Nephron progenitor cell (in vitro differentiated cells): ENCODE measurements at places on chromosomes 2 and 18.

GRCh38 chr2:194730266-194730665, 926.8 kb upstream of the SLC39A10 start:
- DNase-seq = no peak

GRCh38 chr2:62243983-62244382, 48.1 kb downstream of the B3GNT2 start:
- no peak for DNase-seq

GRCh38 chr2:22832196-22832595, 552.8 kb upstream of the KLHL29 start:
- DNase-seq = no peak

GRCh38 chr2:154696369-154696768, 2.1 kb upstream of the KCNJ3 start:
- DNase-seq = no peak

DNA sequence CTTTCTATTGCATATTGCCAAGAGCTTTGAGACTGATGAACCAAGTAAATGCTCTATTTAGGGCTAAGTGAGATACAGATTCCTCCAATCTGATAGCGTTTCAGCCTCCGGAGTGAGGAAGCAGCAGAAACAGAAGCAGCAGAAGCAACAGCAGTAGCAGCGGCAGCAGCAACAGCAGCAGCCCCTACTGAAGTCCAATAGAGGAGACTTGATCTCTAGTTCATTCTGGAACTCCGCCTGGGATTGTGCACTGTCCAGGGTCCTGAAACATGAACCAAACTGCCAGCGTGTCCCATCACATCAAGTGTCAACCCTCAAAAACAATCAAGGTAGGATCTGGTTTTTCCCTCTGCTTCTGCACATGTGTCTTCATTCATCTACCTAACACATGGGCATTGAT, at the start of gene DPP10:
TSS of gene DPP10 (plus strand) at position 132 of the 400 bp plus-strand sequence.
- DNase-seq = peak; percentile 86

- DNase-seq = no peak
These were observed 144.9 kb downstream of the TGIF1 start for GRCh38 chr18:3594760-3595368.

- DNase-seq = no peak
These were observed 4.5 kb upstream of the NPPC start for GRCh38 chr2:231930593-231931281.

- DNase-seq = peak; percentile 63
These were observed 1.0 kb downstream of the CYP1B1 start for GRCh38 chr2:38074764-38075506.
